ENCODE measurements at places on chromosomes 11 and 22. TPM values are rescaled to one million over a fixed set of nuclear protein-coding genes. Genes with fewer than 3 reads are reported as not detected.

MAPK8IP1 gene
- 0.23 TPM for polyA plus RNA-seq

LARGE2 gene
- 14.4 TPM for polyA plus RNA-seq

TPBGL gene
- 0.23 TPM for polyA plus RNA-seq

UBQLN3 gene
- polyA plus RNA-seq = not detected

ACR gene
- polyA plus RNA-seq = not detected

BTBD18 gene
- polyA plus RNA-seq = 0.89 TPM

ISX gene
- not detected for polyA plus RNA-seq

BAIAP2L2 gene
- not detected for polyA plus RNA-seq

PHOX2A gene
- polyA plus RNA-seq = not detected

MMP13 gene
- polyA plus RNA-seq = not detected

Data from CD8-positive, alpha-beta memory T cell (primary cell).